ENCODE measurements at places on chromosomes 16 and 17.

DNA sequence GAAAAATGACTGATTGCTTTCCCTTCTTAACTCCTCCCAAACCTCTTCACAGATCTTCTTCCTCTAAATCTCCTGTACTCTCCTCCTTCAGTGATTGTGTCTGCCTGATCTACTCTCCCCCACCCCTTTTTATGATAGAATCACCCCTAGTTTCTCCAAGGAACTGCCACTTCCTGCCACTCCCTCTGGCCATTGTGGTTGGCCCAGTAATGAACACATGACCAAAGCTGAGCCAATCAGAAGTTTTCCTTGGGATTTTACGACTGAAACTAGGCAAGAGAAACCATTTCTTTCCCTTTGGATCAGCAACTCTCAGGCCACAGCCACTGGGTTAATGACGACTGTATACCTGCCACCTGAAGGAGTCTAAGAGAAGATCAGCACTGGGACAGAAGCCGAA lies 15.9 kb downstream of the IRX3 start:
- DNase-seq: no peak

DNA sequence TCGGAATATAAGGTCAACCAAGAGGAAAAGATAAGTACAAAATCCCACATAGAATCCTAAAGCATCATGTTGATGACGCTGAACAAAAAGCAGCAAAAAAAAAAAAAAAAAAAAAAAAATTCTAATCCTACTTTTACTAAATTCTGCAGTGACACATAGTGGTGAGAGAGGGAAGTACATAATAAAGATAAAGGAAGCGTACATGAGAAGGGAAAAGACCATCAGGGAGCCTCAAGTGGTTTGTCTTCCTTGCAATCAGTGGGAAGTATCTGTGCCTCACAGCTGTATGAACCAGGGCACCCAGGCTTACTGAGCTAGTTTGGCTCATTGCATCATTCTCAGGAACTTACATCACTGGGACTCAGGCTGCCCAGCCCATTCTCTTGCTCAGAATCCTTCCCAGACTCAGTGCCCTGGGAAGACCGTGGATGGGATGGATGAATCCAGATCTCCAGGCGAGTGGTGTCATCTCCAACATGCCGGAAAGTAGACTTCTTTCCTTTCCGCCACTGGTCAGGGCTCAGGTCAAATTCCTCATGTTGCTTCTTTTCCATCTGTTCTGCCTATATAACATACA lies 21.2 kb downstream of the SMG6 start:
- DNase-seq: no peak

DNA sequence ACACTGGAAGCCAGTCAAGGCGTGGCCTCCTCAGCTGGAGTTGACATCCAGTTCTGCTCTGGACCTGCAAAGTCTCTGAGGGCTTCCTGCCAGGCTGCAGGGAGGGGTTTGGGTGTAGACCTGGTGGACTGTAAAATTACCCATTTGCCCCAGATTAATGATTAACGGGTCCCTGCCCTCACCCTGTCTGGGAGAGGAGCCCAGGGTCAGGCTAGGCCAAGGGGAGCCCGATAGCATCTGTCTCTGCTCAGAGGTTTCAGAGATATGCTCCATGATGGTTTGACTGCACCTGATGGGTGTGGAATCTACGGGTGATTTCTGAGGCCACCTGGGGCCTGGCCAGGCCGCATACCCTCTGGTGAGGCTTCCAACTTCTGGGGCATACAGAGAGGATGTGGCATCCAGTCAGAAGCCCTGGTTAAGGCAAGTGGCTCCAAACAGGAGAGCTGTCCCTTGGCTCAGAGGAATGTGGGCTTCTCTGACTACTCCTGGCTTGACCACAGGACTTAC lies 11.2 kb downstream of the PPY start:
- DNase-seq: no peak

DNA sequence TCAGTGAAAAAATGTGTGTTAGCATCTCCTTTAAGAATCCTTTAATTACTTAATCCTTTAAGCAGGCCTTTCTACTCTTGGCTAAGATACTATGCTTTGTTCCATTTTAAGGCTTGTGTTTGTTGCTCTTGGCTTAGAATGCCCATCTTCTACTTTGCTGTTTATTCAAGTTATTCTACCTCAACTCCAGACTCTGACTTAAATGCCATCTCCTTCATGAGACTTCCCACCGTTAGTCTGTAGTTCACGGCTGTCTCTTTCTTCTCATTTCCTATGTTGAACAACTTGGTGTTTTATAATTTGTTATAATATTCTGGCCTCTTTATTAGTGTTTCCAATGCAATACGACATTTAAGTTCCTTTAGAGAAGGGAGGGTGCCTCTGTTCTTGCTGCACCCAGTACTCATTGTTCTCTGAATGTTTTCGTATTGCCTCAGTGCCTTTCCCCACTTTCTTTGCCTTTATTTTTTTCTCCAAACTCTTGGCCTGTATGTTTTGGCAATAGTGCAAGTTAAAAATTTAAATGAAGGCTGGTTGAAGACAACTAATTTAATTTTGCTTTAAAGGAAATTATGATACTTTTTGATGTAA lies 6.1 kb upstream of the KRT10 start:
- no peak for DNase-seq

GRCh38 chr17:1820528-1821252 lies 9.0 kb downstream of the SMYD4 start:
- DNase-seq: no peak

- no peak for DNase-seq
Measured at GRCh38 chr16:58284469-58284868, 10.4 kb downstream of the PRSS54 start.

- peak; percentile 30 for DNase-seq
Measured at GRCh38 chr17:6461792-6462524, 17.7 kb downstream of the PIMREG start.

- no peak for DNase-seq
Measured at GRCh38 chr17:79987187-79987934, 48.3 kb downstream of the TBC1D16 start.

GRCh38 chr16:31459687-31460581 lies 633 bp downstream of the ARMC5 start:
- peak; percentile 100 for DNase-seq

DNA sequence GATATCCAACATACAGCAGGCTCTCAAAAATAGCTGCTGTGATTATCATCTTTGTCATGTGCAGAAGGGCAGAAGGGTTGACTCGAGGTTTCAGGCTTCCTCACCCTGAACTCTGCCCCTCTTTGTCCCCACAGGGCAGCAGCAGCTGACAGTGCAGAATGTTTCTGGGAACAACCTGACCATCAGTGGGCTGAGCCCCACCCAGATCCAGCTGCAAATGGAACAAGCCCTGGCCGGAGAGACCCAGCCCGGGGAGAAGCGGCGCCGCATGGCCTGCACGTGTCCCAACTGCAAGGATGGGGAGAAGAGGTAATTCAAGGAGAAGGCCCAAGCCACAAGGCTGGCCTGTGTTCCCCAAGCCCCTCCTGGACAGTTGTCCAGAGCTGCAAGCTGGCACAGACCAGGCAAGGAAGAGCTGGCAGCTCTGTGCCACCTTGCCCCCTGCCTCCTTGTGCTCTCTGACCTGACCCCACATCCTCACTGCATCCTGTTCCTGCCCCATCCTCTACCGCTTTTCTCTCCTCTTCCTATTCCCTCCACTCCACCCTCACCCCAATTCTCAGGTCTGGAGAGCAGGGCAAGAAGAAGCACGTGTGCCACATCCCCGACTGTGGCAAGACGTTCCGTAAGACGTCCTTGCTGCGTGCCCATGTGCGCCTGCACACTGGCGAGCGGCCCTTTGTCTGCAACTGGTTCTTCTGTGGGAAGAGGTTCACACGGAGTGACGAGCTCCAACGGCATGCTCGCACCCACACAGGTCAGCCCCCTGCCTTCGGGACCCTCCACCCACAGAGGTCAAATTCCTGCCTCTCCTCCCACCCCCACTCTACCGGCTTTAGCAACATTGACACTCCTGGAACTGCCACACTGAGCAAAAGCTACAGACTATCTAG lies 16.3 kb upstream of the PNPO start:
- DNase-seq: no peak

DNA sequence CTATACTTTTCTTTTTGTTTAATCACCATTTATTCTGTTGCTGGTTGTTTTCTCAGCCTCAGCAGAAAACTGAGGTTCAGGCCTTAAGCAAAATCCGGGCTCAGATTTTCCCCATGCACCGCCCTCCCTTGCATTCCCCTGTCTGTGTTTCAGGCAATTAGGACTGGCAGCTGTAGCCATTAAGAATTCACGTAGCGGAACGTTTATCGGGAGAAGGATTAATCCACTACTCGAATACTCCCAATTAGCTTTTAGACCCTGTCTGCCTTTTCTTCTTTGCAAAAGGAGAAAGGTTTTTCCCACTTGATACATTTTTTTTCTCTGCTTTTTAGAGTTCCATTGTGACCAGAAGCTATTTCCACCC lies 173.1 kb downstream of the RPTOR start:
- DNase-seq: no peak

DNA sequence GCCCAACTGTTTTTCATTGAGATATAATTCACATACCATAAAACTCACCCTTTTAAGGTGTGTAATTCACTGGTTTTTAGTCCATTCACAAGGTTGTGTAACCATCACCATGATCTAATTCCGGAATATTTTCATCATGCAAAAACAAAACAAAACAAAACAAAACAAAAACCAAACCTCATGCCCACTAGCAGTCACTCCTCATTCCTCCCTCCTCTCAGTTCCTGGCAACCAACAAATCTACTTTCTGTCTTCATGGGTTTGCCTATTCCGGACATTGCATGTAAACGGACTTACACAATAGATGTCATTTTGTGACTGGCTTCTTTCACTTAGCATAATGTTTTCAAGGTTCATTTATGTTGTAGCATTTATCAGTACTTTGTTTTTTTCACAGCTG lies 4.5 kb upstream of the NOD2 start:
- no peak for DNase-seq

- DNase-seq: no peak
Measured at GRCh38 chr16:71185347-71185746, 45.2 kb downstream of the HYDIN start.

GRCh38 chr17:49610883-49611584 lies 35.4 kb downstream of the NXPH3 start:
- no peak for DNase-seq

DNA sequence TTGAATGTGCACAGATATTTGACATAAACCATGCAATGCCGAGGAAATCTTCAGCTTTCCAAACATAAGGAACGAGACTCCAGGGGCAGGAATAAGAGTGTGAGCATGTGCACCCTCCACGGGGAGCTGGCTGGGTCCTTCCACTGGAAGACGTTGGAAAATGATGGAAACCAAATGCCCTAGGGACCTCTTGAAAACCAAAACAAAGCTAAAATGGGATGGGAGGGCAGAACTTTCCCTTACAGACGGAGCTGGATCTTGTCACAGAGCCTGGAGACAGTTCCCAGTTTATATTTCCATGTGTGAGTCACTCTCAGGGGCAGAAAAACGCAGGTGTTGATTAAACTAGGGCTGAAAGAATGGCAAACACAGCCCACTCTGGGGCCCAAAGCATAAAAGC lies 34.4 kb upstream of the DNAH17 start:
- DNase-seq: no peak

- no peak for DNase-seq
Measured at GRCh38 chr17:13492737-13493122, 109.0 kb downstream of the HS3ST3A1 start.

DNA sequence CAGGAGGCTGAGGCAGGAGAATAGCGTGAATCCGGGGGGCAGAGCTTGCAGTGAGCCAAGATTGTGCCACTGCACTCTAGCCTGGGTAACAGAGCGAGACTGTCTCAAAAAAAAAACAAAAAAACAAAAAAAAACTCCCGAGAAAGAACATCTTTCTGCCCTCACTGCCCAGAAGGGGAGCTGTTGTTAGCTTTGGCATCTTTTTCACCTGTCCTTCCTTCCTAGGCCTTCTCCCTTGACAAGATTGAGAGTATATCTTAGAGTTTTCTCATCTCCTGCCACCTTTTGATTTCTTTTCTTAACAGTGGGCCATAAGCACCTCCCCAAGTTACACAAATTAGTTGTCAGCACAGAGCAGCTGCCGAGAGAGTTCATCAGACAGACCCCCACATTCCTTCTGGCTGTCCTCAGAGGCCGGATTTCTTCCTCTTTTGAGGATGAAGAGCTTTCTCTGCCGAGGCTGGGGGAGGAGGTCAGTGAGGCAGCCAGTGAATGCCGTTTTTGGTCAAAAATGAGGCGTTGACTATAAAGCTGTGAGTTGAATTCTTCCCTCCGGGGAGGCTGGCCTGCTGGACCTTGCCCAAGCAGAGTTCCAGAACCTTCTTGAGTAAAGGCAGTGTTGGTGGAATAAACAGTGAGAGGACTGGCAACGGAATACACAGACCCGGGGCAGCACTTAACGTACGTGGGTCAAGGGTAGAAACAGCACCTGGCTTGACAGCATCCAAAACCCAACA lies 127.0 kb downstream of the ABCC6 start:
- DNase-seq: no peak

DNA sequence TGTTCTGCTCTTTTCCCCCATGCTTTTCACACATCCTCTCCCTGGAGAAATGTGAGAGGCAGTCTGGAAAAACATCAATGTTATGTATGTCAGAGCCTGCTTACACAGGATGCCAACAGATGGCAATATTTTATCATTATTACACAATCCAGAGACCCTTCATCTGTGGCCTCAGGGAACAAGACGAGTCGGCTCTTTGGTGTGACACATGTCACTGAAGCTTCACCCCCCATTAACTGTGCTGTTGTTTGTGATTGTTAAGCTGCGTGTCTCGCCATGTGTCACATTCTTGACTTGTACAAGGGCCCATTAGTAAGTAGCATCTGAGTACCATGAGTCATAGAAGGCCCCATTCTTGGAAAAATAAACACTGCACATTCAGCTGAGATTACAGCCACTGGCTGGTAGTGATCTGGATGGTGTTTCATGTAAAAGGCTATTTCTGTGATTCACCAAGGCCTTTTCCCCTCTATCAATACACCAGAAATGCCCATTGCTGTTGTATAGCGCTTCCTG lies 682.1 kb upstream of the SOX9 start:
- no peak for DNase-seq

- DNase-seq: peak; percentile 33
Measured at GRCh38 chr17:75345514-75346167, 56.4 kb upstream of the SLC25A19 start.

- DNase-seq: no peak
Measured at GRCh38 chr16:67086822-67087221, 22.9 kb upstream of the PHAF1 start.

DNA sequence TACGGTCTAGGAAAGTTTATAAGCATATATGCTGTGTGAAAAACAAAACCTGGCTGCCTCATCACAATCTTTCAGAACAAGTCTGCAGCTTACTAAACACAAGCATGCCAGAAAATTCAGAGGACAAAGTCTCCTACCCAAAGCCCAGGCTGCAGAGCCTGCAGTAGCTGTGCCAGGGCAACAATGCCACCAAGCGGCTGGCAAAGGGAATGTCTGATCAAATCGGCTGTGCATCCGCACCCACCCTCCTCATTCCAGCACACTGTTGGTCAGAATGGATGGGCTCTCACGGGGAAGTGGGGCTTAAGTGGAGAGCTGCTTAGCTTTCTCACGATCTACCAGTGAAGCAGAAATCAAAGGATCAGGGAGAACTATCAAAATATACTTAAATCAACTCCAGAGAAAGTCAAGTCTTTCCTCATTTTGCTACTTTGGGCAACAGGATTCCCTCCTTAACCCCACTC lies 73.5 kb downstream of the CYTH1 start:
- peak; percentile 45 for DNase-seq

- DNase-seq: no peak
Measured at GRCh38 chr17:79792984-79793923, 3.6 kb downstream of the CBX8 start.
